ENCODE measurements at places on chromosomes 1 and 21.
A peak's percentile ranks its signal among the peaks of the same experiment; 100 is the strongest.

DNA sequence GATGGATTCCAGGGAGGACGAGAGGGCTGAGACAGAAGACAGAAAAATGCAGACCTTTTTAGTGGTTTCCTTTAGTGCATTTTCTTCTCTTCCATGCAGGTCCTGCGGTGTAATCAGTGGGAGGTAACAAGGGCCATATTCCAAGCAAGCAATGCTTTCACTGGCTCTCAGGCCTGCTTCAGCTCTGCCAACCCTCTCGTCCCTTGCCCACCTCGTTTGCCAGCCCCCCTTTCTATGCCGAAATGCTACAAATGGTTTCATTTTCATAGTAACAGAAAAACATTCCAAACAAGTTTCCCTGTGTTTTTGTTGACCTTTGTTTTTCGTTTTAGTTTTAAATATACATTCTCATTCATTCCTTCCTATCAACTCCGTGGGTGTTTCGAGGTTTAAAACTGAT, 443.1 kb downstream of the TTLL7 start:
- no peak for DNase-seq

- peak; percentile 93 for DNase-seq
These were observed 15.3 kb downstream of the SEMA6C start for GRCh38 chr1:151130987-151131586.

DNA sequence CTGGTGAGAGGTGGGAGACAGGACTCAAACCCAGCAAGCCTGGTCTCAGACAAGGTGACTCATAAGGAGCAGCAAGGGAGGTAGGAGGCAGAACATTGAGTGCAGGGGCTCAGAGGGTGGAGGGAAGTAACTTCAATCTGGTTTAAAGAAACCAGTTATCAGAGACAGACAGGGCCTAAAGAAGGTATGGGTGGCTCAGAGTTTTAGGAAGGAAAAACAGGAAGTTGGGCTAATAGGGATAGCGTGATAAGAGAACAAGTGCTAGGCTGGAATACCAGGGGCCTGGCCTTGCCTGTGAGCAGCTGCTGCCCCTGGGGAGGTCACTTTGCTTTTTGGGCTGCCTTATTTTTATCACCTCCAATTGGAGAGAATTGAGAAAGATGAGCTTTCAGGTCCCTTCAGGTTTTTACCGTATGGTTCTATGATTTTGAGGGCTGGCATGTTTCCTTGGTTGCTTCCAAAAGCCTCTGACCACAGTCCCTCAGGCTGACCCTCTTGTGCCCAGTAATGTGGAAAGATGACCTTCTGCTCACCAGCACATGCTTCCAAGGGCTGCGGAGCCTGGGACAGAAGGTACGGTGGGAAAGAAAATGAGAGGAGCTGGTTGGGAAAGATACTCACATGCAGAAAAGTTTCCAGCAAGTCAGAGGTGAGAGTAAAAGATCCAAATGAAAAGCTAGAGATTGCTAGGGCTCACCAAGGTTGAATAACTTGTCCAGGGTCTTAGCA, 77.0 kb downstream of the DDR2 start:
- no peak for DNase-seq

DNA sequence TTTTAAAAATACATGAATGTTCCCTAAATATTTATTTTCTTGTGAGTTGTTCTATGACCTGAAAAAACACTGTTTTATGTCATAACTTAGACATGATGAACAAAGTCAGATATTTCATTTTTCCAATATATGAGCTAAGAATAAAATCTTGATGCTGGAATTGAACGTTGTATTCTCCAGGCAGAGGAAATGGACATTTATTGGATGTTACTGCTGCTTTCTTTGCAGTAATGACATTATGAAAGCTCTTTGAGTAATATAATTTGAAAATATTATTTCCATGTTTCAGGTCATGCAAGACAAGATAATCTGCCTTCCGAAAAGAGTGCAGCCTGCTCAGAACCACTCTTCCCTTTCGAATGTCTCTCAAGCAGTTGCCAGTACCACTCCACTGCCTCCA, 79.5 kb downstream of the LRRC8C start:
- no peak for DNase-seq

- no peak for DNase-seq
These were observed 53.3 kb upstream of the PRRC2C start for GRCh38 chr1:171431994-171432393.

DNA sequence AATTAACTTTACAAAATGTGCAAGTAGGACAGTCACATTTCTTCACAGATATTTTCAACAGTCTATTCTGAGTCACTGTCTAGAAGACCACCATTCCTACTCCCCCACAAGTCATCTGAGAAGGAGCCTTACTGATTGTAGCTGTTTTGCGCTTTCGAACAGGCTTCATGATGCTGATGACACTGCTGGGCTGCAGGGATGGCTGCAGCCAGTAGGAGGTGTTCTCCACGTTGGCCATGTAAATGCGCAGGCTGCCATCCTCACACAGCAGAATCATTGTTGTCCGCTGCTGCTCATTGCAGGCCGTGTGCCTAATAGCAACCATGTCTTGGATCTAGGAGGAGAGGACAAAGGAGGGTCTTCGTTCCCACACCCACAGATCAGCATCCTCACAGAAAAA, 56.9 kb downstream of the UBR4 start:
- DNase-seq, result no peak

GRCh38 chr1:228851193-228851592, 115.9 kb downstream of the RHOU start:
- no peak for DNase-seq

- DNase-seq, result peak; percentile 78
These were observed 416.4 kb downstream of the PTBP2 start for GRCh38 chr1:97137862-97138514.

GRCh38 chr1:116919802-116920201, 10.1 kb downstream of the PTGFRN start:
- DNase-seq, result no peak

DNA sequence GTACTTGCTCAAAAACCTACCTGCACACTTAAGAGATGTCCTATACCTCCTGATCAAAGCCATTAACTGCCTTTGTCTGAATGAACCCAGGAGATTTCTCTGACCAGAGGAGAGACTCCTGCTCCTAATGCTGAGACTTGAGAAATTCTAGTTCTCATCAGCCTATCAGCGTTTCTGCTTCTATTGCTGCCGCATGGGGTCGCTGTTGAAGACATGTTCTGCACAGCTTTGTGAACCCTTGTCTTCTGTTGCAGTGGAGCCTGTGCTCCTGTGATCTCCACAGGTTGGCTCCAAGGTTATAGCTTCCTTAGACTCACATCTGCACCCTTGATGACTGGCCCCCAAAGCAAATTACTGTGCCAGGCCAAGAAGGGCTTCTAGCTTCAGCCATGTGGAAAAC, 40.2 kb downstream of the EDN2 start:
- DNase-seq, result no peak

GRCh38 chr21:37829447-37829846, 86.8 kb downstream of the KCNJ6 start:
- DNase-seq, result peak; percentile 30

- DNase-seq, result peak; percentile 33
These were observed 507 bp downstream of the AK5 start for GRCh38 chr1:77282187-77282865.

- no peak for DNase-seq
These were observed 1183.4 kb downstream of the AMY1C start for GRCh38 chr1:104932949-104933679.

DNA sequence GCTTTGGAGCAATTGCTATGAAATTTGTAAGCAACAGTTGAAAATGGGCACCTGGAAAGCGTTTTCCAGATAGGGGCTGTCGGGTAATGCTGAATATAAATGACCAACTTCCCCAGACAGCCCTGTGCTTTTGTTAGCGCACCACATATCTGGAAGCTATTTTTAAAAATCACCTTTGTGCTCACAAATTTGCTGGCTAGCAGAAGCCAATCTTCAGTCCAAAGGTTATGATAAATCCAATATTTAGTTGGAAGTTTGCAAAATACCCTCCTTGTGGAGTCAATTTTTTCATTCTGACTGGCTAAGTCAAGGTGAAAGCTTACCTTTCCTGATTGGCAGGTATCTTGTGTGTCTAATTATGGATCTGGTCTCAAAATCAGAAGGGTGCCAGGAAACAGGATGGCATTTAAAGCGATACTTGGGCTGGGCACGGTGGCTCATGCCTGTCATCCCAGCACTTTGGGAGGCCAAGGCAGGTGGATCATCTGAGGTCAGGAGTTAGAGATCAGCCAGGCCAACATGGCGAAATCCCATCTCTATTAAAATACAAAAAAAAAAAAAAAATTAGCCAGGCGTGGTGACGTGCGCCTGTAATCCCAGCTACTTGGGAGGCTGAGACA, 124.1 kb upstream of the AJAP1 start:
- no peak for DNase-seq

DNA sequence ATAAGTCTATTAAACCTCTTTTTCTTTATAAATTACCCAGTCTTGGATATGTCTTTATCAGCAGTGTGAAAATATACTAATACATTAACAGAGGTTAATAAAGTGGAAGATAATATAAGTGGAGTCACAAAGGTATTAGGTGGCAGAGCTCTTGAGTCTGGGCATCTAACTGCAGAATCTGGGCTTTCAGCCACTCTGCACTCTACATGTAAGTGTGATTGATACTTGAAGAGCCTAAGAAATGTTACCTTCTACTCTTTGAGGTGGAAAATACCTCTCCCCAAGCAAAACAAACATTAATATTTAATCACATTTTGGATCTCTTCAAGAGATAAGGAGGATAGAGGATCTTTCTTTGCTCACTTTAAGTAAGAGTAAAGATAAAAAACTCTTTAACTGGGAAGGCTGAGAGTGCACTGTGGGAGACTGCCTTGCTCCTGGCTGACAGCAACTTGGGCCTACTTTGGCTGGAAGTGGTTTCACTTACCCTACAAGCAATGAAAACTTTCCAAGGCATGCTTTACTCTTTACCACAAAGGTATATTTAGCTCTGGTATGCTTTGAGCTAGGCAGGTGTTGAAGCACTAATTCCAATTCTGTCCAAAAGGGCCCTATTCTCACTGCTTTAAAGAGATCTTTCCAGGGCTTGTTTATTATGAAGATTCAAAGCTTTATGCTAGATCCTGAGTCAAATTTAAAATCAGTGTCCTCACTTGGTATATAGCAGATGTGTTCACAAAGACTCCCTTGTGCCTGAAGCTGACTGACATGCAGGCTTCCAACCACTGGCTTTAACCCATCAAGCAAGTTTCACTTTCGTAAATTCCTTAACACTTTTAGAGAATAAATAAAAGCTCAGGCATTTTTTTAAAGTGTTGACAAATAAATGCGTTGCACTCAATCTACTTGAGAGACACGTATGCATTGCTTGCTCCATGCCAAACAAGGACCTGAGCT, 245.3 kb upstream of the ZP4 start:
- DNase-seq, result no peak

- no peak for DNase-seq
These were observed 297.9 kb downstream of the GRIK1 start for GRCh38 chr21:29641635-29642550.

- peak; percentile 3 for DNase-seq
These were observed 481.1 kb upstream of the NEGR1 start for GRCh38 chr1:72763481-72763880.

GRCh38 chr1:170114906-170115305, 30.9 kb upstream of the NTMT2 start:
- peak; percentile 40 for DNase-seq

DNA sequence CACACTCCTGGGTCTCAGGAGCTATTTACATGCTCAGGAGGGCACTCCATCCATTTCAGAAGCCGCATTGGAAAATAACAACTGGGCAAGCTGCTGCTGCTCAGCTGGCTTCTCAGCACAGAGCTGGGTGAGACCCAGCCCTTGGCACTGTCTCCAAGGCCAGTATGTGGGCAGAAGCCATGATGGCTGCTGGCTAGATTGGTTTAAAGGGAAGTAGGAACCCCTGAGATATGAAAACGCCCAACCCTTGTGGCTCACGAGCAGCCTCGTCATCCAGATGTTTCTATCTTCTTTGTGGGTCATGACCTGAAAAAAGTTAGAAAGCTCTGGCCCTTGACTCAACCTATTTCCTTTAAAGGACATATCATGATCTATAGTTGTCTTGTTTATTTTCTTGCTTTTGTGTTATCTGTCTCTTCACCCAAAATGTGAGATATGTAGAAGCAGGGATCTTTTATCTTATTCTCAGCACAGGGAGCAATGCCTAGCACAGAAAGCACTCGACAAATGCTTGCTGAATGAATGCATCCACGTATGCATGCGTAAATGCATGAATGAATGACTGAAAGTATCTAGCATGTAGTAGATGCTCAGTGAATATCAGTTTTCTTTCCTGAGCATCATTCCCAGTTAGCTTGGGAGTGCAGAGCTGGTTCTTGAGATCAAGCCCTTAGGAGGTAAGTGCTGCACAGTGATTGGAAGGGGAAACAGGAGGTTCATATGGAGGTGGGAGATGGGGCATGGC, 11.6 kb downstream of the MYBPH start:
- no peak for DNase-seq

- no peak for DNase-seq
These were observed 36.4 kb downstream of the TMEM53 start for GRCh38 chr1:44637702-44638411.

DNA sequence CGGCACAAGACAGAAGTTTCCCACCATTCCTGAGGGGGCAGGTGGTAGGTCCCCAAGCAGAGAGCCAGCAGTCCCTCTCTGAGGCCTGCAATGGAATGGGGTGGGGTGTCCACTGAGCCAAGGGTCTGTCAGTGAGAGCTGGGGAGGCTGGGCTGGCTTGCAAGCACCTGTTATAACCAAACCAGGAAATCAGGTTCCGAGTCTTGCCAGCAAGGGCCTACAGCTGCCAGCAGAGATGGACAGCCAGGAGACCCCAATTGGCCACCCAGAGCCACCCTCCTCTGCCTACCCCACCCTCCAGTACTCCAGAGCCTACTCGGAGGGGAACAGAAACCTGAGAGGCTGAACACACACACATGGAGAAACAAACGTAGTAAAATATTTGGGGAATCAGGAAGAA, 32.2 kb downstream of the PSEN2 start:
- DNase-seq, result no peak

Measured in fibroblast of skin of right quadriceps (primary cell).